NCI-H510A (cell line): ENCODE measurements at places on chromosomes 12 and 14.

- DNase-seq, result no peak
Measured at GRCh38 chr14:100891051-100891450, 12.5 kb downstream of the RTL1 start.

DNA sequence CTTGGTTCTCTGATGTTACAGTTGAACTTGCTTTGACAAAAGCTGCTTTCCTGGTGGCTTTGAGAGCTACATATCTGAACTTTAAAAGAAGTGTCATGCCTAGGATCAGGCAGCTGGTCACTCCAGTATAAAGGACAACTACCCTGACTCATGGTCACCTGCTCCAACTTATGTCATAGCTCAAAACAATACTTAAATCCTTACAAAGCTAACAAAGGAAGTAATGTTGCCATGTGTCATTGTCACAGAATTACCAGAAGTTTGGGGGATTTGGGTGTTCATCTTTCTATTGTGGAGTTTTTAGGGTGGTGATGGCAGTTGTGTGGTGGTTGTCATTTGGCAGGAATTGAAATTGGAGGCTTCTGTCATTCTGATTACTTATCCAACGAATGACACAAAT lies 1.8 kb upstream of the TCP11L2 start:
- DNase-seq, result no peak

GRCh38 chr12:121637231-121637914 lies 11.0 kb downstream of the ORAI1 start:
- DNase-seq, result no peak

DNA sequence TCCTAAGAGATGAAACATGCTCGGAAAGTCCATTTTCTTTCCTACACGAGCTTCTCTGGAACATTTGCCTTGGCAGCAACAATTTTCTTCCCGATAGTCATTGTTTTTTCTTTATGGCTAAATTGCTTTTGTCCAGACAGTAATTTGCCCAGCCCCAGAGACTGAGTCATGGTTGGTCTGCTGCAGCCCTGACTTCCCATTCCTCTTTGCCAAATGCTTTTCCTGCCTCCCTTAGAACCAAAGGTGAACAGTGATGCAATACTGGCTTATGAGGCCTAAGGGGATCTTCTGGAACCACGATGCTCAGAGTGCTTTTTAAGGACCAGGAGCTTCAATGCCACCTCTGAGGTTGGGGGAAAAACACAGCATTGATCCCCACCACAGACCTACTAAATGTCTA lies 1599.6 kb upstream of the TMEM132C start:
- no peak for DNase-seq

- DNase-seq, result no peak
Measured at GRCh38 chr12:52295663-52296062, 4.3 kb upstream of the KRT81 start.

DNA sequence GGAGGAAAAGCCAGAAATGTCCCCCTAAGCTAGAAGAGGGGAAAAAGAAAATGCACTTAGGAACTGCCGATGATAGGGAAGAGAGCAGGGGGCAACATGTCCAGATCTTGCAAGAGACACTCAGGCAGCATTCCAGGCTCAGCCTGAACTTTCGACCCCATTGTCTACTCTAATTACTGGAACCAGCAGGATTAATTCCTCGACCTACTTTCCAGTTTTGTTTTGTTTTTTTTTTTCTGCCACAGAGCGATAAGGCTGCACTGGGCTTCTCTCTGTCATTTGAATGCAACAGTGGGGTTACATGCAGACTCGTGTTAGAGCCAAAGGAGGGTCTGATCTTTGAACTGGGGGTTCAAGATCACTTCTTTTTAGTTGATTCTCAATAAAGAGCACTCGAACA lies 68.7 kb upstream of the MED13L start:
- DNase-seq, result no peak

- no peak for DNase-seq
Measured at GRCh38 chr14:70856851-70857495, 47.7 kb upstream of the MAP3K9 start.

GRCh38 chr12:124338448-124338847 lies 43.6 kb downstream of the RFLNA start:
- DNase-seq, result no peak

GRCh38 chr12:89793946-89794345 lies 85.3 kb upstream of the ATP2B1 start:
- no peak for DNase-seq

GRCh38 chr12:46403719-46404070 lies 31.1 kb upstream of the SLC38A2 start:
- no peak for DNase-seq

DNA sequence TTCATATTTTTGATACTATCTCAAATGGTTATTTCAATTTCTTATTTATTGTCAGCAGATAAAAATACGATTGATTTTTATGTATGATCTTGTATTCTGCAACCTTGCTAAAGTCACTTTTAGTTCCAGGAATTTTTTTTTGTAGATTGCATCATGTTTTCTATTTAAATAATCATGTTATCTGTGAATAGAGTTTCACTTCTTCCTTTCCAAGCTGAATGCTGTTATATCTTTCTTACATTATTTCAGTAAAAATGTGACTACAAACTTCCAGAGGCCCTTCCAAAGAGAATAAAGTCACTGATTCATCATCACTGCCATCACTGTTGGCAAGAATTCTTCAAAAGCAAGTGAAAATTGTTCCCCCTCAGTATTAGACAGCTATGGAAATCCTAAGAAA lies 104.7 kb upstream of the RAP1B start:
- no peak for DNase-seq

DNA sequence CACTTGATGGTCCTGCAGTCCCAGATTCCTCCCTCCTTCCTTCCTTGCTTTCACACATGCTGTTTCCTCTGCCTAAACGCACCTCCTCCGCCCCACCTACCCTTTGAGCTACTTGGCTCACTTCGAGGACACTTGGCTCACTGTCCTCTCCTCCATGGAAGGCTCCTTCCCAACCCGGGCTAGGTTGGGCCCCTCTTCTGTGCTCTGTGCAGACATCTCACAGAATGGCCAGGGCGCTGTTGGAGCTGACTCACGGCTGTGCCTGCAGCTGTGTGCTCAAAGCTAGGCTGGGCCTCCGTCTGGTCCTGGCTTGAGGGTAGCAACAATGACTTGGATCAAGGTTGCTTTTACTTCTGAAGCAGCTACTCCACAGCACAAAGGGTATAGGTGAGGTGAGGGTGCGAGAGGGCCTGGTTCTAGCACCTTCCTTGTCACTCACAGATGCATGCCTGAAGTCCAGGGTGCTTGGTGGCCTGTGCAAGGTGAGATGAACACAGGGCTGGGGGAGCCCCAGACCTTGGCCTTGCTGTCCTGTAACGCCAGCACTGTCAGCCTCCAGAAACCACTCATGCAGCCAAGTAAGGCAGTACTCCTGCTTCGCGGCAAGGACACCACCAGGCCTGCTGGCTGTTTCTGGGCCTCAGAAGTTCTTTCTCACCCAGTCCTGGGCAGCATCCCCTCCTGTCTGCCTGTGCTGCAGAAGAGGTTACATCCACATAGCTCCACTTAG lies 61.8 kb downstream of the GALNT16 start:
- DNase-seq, result no peak

GRCh38 chr12:4107911-4108697 lies 165.5 kb upstream of the CCND2 start:
- DNase-seq, result no peak

DNA sequence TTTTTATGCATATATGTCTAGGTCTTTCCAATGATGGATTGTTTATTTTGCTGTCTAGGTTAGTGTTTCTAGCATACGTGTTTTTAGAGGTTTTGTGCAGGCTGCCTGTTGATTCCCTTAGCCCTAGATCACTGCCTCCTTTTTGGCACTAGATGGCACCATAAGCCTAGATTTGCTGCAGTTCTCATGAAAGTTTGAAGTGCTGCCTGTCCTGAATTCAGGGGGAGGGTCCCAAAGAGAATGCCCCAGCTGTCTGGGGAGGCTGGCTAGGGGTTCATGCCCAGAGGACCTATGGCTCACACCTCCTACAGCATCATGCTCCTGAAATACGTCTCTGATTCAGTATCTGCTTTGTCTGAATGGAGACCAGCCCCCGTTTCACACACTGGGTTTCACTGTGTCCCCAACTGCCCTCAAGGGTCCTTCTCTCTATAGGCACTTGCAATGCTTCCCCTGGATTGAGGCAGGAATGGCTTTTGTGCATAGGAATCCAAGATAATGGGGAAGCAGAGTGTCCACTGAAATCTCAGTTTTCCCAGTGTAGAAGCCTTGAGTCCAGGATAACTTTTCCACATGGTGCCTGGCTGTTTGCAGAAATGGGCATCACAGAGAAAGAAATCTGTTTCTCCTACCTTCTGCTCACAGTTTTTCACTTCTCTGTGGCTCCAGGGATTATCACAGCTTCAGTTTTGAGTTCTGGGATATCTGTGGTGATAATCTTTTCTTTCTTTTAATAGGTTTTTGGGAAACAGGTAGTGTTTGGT lies 14.2 kb upstream of the TXNRD1 start:
- no peak for DNase-seq

GRCh38 chr12:124696693-124697476 lies 129.5 kb upstream of the NCOR2 start:
- no peak for DNase-seq

- peak; percentile 39 for DNase-seq
Measured at GRCh38 chr12:51269174-51270066, 795 bp downstream of the SMAGP start.

GRCh38 chr12:8556531-8557097 lies 15.9 kb upstream of the CLEC4E start:
- DNase-seq, result no peak

DNA sequence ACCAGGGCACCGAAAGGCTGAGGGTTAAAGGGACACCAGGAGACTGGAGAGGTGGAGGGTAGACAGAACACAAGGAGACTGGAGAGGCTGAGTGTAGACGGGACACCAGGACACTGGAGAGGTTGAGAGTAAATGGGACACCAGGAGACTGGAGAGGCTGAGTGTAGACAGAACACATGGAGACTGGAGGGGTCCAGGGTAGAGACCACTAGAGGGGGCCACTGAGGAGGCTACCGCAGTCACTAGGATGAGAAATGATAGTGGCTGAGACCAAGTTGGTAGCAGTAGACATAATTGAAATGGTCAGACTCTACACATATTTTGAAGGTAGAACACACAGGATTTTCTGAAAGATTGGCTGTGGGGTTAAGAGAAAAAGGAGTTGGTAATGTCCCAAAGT lies 68.2 kb downstream of the PAH start:
- no peak for DNase-seq

DNA sequence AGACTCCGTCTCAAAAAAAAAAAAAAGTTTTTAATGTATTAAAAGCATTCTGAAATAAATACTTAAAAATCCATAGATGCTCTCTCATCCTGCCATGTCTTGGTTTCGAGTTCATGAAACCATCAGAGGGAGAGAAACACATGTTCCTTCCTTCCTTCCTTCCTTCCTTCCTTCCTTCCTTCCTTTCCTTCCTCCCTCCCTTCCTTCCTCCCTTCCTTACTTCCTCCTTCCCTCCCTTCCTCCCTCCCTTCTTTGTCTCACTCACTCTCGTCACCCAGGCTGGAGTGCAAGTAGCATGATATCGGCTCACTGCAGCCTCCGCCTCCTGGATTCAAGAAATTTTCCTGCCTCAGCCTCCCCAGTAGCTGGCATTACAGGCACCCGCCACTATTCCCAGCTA lies 60.4 kb upstream of the DUSP6 start:
- DNase-seq, result no peak

DNA sequence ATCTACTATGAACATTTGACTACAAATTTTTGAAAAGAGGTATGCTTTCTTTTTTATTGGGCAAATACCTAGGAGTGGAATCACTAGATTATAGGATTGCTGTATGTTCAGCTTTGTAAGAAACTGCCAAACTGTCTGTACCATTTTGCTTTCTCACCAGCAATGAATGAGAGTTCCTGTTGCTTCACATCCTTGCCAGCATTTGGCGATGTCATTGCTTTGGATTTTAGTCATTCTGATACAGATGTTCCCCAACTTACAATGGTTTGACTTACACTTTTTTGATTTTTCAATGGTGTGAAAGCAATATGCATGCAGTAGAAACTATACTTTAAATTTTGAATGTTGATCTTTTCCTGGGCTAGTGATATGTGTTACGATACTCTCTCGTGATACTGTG lies 328.7 kb downstream of the RAD51B start:
- no peak for DNase-seq

DNA sequence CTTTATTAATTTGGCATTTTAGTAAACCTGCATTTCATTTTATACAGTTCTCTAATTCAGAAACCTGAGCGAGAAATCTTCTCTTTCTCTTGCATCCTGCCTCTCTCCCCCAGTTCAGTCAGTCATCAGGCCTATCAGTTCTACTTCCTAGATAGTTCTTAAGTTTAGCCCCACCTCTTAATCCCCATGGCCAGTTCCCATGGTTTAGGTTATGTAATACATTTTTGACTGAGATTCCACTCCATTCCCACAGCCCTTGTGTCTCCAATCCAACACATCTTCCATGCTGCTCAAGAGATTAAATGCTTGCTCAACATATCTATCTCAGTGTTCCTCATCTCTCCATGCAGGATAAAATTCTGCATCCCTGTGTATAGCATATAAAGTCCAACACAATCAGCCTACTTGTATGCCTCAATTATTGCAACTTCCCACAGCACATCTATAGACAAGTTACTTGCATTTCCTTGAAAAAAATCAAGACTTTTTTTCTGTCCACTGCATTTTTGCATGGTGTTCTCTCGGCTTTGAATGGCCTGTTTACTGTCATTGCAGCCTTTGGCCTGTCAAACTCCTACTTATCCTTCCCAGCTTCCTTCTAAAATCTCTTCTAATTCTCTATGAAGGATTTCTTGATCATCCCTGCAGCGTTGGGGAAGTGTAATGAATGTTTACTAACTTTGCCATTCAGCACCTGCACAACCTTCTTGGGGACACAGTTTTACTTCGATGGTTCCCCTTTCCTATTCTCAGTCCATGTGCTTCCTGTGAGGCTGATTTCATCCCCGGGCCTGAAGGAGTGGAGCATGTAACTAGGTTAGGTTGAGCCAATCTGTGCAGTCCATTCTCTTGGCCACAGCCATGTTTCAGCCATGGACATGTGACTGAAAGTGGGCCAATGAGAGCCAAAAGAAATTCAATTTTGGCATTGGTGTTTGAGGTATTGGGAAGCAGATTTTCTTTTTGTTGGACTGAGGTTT lies 80.8 kb downstream of the DACT1 start:
- DNase-seq, result no peak

DNA sequence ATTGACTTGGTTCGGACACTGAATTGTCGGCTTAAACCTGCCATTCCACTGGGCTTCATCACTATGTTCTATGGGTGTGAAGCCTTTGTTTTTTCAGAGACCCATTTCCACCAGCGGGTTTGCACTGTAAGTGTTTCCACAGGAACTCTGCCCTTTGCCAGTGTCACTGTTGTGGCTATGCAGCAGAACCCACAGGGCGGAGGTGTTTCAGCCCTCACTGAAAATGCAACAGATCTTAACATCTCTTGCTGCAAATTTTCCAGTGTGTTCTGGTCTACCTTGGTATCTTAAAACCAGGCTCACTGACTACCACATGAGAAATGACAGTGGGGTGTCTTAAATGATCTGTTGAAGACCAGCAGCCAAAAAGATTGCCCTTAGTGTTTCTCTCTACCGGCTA lies 21.1 kb downstream of the PRKCH start:
- no peak for DNase-seq
